Non-pigmented ciliary epithelial cell (primary cell): ENCODE measurements at places on chromosomes 3 and 15.

GRCh38 chr3:5485427-5485826, 297.9 kb downstream of the EDEM1 start:
- no peak for DNase-seq

- DNase-seq = no peak
Observed at GRCh38 chr3:51550080-51550819, 11.7 kb downstream of the RAD54L2 start.

GRCh38 chr15:85709250-85709649, 85.5 kb downstream of the KLHL25 start:
- DNase-seq = no peak

- no peak for DNase-seq
Observed at GRCh38 chr3:130659911-130660310, 86.7 kb downstream of the PIK3R4 start.

DNA sequence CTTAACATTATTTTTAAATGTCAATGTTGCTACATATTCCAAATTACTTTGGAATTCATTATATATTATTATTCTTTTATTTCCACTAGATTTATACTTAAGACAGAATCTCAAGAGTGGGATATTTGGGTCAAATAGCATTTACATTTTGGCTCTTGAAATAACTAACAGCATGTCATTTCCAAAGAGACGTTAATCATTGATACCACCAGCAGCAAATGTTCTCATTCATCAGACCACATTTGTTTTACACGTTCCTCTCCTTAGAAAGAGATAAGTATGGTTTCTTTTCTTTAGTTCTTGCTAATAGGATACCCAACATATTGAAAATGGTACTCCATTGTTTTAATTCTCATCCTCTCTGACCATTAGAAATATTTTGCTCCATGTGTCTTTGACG, 229.8 kb downstream of the LPP start:
- DNase-seq = no peak

DNA sequence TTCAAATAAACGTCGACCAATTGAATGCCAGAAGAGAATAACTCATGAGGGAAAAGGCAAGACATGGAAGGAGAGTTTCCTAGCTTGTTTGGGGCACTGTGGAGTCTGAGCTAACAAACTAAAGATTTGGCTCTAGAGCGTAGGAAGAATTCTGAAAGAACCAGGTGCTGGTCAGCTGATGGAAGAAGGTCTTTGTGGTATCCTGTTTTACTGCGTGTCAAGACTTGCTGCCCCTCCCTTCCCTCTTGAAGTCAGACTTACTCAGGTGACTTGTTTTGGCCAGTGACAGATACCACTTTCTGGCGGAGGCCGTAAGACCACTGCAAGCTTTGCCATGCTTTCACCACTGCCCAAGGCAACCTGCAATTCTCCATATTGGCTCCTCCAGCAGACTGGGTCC, 673 bp upstream of the HCLS1 start:
- DNase-seq = no peak

- no peak for DNase-seq
Observed at GRCh38 chr3:61442696-61443095, 118.7 kb upstream of the PTPRG start.

DNA sequence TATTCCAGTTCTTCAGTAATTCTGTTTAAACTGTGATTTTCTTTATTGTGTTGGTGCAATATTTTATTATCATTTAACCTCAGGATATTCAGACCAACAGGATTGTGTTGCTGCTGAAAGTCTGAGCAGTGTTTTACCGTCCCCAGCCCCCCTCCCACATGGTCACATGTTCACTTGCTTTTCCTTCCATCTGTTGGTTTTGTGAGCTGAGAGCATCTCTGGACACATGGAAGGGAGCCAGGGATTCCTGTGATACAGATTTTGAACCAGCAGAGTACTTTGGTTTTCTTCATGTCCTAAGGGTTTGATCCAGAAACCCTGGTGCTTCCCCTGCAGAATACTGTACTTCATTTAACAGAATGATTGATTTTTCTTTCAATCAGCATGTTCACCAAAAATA, 11.9 kb downstream of the ARRDC4 start:
- no peak for DNase-seq

DNA sequence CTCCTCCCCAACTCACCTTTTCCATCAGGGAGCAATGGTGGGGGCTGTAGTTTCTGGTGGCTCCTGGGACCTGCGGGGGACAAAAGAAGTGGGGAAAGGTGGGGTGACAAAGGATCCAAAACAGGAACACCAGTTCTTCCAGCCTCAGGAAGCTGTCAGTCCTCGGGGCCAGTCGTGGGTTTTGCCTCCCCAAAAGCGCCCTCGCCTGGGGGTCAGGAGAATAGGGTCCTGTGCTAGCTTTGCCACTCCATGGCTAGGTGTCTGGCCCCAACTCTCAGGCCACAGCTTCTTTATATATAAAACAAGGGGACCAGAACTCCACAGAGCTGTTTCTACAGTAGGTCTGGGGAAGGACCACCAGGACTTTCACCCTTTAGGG, 4.0 kb downstream of the CCDC9B start:
- no peak for DNase-seq

DNA sequence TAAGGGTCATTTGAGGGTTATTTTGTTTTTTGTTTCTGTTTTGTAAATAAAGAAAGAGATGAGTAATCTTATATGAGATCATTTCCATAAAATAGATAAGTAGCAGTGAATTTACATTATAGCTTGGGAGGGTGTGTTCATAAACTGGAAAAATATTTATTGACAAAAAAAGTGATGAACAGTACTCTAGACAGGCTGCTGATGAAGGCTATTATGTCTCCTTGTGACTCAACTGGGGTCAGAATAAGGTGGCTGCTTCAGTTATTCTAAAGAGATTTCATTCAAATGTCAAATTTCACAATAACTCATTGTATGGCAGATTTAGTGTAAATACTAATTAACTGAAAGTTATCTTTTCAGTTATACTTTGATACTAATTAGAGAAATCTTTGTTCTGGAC, 251.1 kb upstream of the CMC1 start:
- no peak for DNase-seq

GRCh38 chr3:194023501-194024280, 112.3 kb upstream of the HES1 start:
- no peak for DNase-seq

DNA sequence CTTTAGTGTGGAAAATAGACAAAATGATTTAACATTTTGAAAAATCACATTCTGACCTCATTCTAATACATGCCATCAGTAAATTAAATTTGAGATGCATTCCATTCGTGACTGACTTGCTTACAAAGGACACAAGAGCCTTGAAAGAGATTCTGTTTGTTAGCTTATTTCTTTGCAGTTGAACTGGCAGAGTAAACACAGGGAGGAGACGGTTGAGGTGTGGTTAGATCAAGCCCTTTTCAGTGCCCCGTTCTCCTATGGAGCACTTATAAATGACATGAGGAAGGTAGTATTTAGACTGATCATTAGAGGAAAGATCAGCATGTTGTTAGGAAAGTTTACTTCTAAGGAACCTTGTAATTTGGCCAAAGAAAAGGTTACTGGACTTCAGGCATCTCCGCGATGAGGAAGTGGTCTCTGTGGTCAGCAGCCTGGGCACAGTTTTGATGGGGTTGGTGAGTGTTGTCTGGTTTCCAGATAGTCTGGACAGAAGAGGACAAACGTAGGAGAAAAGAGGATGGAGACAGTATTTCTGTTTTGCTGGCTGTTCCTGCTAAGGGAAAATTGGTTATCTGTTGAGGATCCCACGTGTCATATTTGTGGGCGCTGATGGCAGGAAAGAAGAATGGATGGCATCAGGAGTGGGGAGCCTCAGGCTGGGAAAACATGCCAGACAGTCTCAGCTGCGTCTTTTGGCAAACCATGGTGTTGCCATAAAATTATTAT, 328.9 kb upstream of the TBL1XR1 start:
- no peak for DNase-seq

GRCh38 chr3:173289072-173289471, 108.5 kb upstream of the NLGN1 start:
- no peak for DNase-seq

DNA sequence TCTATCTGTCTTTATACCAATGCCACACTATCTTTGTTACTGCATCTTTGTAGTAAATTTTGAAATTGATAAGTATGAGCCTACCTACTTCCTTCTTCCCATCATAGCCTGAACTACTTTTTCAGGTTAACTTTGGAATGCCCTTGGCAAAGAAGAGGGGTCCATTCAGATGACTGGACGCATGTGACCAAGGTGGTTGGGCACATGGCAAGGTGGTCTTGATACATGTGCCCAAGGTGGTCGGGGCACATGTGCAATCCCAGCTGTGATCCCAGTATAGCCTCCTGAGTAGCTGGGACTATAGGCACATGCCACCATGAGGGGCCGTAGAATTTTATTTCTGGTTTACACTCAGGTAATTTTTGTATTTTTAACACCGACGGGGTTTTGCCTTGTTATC, 330.2 kb downstream of the GABRB3 start:
- DNase-seq = no peak

DNA sequence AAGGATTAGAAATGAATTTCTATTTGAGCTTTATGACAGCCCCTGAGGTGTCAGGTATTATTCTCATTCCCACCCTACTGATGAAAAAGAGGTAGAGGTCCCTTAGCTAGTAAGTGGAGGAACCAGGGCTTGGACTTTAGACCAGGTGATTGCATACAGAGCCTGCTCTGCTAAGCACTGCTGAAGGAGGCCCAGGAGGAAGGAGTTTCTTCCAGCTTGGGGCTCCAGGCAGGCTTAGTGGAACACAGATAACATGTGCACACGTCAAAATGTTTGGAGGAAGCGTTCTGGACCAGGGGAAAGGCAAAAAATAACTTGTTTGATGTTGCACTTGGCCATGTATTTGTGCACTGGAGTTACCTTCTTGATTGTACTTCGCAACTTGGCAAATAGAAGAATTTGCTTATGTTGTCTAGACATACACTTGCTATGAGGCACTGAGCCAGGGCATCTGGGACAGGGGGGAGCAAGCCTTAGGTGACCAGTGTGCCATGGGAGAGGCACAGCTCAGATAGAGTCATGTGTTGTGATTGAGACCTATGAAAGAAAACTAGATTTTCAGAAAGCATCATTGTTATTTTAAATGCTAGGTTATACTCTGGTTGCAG, 22.4 kb downstream of the IFT122 start:
- no peak for DNase-seq

- DNase-seq = no peak
Observed at GRCh38 chr3:197076415-197076814, 46.8 kb upstream of the MELTF start.

- no peak for DNase-seq
Observed at GRCh38 chr3:129794311-129795185, 99.0 kb downstream of the TMCC1 start.
